ENCODE measurements at places on chromosomes 11 and 22.
A peak's percentile ranks its signal among the peaks of the same experiment; 100 is the strongest.

GRCh38 chr11:14228356-14228755, 130.6 kb downstream of the RRAS2 start:
- no peak for DNase-seq

- DNase-seq: peak; percentile 86
Observed at GRCh38 chr11:1827095-1827813, 7.5 kb upstream of the SYT8 start.

DNA sequence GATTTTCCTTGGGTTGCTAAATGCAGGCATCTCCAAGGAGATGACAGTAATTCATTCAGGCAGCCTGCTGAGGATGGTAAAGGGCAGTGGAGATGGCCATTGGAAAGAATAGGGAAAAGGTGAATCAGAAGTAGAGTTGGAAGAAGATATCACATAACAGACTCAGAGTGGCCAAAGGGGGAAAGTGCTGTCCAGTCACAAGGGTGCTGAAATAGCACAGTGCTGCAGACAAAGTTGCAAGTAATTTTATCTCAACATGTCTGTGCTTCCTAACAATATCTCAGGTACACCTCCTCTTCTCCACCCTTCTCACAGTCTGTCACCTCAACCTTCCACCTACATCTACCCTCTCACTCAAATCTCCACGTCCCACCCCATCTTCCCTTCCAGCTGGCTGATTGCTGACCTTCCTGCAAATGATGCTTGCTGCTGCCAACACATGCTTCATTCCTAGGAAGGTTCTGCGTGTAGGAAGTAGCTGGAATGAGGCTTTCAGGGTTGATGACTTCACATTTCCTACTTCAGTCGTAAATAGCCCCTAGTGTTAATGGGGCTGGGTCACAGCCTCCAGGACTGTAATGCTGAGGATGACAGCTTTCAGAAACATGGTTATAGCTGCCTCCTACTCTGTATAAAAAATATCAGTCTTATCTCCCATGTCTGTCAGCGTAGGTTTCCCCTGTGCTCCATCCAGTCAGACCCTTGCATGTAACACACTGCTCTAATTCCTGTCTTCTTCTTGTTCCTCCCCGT, 123.9 kb downstream of the CTNND1 start:
- no peak for DNase-seq

GRCh38 chr22:37484480-37485394, 1.4 kb downstream of the MFNG start:
- DNase-seq: no peak

- no peak for DNase-seq
Observed at GRCh38 chr11:36492724-36493304, 17.3 kb downstream of the TRAF6 start.

DNA sequence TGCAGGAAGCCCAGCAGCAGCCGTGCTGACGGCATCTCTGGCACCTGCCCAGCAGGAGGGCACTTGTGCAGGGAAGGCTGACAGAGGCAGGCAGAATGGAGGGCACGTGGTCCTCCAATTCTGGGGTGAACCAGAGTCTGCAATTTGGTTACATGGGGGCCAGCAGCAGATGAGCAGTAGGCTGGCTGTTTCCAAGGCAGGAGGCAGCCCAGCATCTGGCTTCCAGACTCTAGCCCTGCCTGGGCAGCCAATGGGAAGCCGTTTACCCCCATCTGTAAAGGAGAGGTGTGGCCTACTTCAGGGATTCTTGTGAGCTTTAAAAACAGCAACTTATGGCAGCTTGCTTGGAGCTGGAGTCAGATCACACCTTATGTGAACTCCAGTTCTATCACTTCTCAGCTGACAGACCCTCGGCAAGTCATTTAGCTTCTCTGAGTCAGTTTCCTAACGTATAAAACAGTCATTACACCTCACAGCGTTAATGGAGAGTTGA, 27.9 kb upstream of the RASL10A start:
- DNase-seq: peak; percentile 3

DNA sequence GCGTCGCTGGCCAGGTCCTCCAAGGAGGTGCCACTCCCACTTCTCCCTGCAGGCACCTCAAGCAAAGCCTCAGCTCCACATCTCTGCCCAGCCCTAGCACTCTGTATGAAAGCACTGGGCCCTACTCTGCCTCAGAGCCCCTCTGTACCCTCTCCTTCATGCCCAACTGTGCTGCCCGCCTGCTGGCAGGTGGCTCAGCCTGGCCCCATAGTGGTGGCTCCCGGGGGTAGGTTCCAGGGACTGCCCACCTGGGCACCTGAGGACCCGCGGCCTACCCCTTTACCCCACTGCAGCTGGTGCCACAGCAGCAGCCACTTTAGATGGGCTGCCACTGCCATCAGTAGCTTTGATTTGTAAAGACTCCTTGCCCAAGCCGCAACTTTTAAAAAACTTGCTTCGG, 1672.8 kb downstream of the LRRC4C start:
- no peak for DNase-seq

GRCh38 chr11:96905143-96905542, 515.3 kb downstream of the JRKL start:
- no peak for DNase-seq

DNA sequence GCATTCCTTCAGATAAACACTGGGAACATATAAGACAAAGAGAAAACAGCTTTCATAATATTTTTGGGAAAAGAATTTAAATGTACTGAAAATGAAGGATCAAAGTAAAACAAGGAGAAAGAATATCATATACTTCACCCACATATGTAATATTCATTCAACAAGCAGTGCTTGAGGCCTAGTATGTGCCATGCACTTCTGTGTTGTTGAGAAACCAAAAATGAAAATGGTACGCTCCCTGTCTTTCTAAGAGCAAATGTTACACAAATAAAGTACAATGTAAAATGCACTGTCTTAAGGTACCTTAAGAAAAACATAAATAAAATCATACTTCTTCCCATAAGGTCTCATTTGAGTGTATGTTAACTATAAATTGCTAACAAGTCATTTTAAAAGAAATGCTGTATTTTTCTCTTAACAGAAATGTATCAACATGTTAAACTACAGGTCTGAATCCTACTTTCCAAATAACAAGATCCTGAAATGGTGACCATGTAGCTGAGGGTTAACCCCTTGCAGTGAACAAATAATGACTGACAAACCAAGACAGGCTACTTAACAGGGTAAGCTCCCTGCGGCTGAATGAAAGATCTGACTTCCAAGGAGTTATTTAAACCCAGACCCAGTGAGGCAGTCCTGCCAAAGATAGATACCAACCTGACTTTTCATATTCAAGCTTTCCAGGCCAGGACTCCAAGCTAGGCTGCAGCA, 377.6 kb downstream of the DCDC1 start:
- no peak for DNase-seq
